ENCODE measurements at places on chromosomes 16 and 17.
A peak's percentile ranks its signal among the peaks of the same experiment; 100 is the strongest.

DNA sequence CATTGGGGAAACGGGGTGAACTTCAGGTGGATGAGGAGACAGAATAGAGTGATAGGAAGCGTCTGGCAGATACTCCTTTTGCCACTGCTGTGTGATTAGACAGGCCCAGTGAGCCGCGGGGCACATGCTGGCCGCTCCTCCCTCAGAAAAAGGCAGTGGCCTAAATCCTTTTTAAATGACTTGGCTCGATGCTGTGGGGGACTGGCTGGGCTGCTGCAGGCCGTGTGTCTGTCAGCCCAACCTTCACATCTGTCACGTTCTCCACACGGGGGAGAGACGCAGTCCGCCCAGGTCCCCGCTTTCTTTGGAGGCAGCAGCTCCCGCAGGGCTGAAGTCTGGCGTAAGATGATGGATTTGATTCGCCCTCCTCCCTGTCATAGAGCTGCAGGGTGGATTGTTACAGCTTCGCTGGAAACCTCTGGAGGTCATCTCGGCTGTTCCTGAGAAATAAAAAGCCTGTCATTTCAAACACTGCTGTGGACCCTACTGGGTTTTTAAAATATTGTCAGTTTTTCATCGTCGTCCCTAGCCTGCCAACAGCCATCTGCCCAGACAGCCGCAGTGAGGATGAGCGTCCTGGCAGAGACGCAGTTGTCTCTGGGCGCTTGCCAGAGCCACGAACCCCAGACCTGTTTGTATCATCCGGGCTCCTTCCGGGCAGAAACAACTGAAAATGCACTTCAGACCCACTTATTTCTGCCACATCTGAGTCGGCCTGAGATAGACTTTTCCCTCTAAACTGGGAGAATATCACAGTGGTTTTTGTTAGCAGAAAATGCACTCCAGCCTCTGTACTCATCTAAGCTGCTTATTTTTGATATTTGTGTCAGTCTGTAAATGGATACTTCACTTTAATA, 7.0 kb upstream of the TMEM235 start:
- DNase-seq, result no peak

GRCh38 chr16:12426122-12426521, 377.6 kb downstream of the CPPED1 start:
- DNase-seq, result no peak

- no peak for DNase-seq
These were observed 309.2 kb downstream of the MAP2K6 start for GRCh38 chr17:69723741-69724140.

DNA sequence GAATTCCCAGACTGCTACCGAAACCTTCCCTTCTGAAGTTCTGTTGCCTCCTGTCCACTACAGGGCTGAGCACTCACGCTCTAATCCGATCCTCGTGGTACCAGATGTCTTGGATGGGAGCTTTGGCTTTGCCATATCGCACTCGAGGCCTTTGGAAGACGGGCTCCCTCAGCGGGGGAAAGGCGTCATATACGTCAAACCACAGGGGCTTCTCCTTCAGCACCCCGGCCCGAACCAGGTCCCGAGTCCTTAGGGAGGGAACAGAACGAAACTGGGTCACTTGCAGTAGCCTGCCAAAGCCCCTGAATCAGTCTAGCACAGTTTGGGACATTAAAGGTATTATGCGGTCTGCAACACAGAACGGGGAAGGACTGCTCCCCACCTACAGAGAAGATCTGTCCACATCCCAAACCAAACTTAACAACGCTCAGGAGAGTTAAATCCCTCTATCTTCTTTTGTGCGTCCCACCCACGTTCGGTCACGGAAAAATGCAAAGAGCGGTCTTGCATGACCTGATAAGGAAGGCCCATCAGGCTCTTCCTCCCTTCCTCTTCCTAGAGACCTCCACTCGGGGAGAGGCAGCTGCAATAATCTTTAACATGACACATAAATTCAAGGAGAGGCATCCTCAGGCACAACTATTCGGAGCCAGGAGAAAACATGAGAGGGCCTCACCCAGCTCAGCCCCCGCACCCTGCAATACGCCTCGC, 526 bp downstream of the MRPS23 start:
- DNase-seq, result no peak

DNA sequence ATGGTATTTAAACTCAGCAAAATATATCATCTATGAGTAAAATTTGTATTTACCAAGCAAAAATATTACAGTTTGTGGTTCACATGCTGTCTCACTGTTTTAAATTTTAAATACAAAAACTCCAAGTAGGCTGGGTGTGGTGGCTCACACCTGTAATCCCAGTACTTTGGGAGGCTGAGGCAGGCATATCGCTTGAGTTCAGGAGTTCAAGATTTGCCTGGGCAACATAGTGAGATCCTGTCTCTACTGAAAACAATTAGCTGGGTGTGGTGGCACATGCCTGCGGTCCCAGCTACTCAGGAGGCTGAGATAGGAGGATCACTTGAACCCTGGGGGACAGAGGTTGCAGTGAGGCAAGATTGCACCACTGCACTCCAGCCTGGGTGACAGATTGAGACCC, 37.3 kb downstream of the MAPT start:
- no peak for DNase-seq

- peak; percentile 73 for DNase-seq
These were observed 7.7 kb downstream of the IL34 start for GRCh38 chr16:70653809-70654771.

DNA sequence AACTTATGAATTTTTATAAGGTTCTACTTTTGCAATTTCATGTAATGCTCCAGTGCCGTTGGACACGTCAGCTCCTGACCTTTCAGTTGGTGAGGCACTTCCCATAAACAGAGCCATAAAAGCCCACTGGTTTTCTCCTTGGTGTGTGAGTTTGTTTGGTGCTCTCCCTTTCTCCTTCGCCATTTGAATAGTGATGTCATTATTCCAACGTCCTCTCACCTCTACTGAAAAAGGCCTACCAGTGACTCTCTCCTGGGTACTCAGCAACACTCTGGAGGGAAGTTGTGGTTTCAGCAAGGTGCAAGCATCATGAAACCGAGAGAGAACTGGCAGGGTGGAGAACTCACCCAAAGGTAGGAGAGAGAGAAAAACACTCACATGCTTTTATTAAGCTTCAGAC, 29.6 kb upstream of the HNF1B start:
- DNase-seq, result no peak

All from CMK (cell line).